ENCODE measurements at places on chromosomes 3 and 15.

DNA sequence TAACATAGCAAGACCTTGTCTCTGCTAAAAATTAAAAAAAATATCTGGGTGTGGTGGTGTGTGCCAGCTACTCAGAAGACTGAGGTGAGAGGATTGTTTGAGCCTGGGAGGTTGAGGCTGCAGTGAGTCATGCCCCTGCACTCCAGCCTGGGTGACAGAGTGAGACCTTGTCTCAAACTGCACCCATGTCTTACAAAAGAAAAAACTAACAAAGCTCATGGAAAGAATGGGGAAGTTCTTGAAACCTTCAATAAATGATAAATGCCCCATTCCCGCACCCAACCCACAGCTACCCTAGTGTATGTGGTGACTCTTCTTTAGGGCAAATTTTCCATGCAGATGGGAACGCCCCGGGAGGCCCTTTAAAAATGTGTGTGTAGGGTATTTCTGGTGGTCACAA lies 28.3 kb downstream of the RPLP1 start:
- peak; percentile 41 for DNase-seq

GRCh38 chr3:119809249-119810017 lies 27.5 kb downstream of the NR1I2 start:
- peak; percentile 39 for DNase-seq

DNA sequence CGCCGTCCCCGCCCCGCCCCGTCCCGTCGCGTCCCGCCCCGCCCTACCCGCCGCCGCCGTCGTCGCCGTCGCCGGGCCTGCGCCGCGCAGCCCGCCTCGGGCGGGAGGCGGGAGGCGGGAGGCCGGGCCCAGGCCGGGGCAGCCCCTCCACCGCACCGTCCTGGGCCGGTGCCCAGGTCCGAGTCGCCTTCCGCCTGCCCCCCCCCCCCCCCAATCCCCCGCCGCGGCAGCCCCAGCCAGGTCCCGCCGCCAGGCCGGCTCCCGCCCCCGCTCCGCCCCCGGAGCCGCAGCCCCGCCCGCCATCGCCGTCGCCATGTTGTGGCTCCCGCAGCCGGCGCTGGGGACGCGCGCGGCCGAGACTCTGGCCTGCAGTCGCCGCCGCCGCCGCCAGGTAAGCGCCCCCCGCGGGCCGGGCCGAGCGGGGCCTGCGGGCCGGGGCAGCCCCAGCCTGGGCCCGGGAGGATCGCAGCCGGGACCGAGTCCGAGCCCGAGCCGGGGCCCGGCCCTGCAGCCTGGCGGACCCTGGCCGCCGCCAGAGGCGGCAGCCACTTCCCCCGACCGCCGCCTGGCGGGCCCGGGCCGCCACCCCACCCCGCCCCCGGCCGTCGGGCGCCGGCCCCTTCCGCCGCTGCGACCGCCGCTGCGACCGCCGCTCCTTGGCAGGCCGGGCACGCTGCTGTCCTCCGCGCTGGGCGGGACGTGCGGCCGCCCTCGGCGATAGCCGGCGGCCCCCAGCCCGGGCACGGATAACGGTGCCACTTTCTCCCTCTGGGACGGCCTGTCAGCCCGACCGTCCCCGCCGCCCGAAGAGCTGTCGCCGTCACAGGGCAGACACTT lies at the start of gene ZNF592:
ZNF592 (plus strand) TSS at position 319 of the 837 bp plus-strand sequence. CDS start 34,084 bp downstream, outside the sequence.
- peak; percentile 93 for DNase-seq

DNA sequence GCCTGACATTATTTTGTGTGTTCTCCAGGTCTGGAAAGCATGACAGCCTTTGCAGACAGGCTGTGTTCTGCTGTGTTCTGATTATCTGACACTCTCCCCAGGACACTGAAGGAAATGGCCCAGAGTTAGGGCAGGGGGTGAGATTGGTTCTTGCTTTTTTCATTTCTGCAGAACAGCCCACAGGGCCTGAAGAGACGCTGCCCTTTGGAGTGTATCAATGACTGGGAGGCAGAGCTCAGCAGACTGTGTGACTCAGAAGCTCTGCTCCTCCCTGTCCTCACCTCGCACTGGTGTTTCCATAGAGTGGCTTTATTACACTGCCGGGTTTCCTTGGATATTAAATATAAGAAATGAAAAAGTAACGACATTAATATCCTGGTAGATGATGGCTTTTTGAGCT lies 523.6 kb downstream of the NTRK3 start:
- DNase-seq, result no peak

DNA sequence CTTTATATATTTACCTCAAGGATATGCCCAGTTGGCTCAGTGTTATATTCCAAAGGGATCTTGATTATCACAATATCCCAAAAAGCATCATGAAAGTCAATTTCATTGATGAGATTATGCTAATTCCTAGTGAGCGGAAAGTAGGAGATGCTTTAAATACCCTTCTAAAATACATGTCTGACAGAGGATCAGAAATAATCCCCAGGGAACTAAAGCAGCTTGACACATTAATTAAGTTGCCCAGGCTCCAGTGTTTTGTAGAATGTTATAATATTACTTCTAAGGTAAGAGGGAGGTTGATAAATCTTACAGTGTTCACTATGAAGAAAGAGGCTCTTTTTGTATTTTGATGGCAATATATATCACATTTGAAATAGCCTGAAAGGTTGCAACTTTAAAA lies 767.5 kb upstream of the ROBO1 start:
- no peak for DNase-seq

DNA sequence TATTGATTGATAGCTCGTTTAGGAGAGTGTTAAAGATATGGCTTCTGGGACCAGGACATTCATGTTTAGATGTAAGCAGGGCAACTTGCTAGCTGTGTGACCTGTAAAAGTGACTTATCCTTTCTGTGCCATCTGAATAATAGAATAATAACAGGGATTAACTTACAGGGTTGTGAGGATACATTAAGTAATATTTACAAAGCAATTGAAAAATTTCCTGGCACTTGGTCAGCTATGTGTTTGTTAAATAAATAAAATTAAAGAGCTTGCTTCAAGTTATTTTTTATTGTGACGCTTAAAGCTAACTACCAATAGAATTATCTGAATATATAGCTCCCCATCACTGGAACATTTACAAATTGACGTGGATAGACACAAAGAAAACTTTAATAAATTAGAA lies 287.9 kb upstream of the CDIN1 start:
- DNase-seq, result no peak
